ENCODE measurements at places on chromosomes 6 and 20.

GRCh38 chr6:104409913-104410312 is 449.8 kb downstream of the HACE1 start:
- no peak for DNase-seq

GRCh38 chr6:27867051-27867944 is 44.9 kb downstream of the OR2B2 start:
- peak; percentile 91 for DNase-seq

- no peak for DNase-seq
Observed at GRCh38 chr20:39259010-39259803, 297.1 kb downstream of the DHX35 start.

DNA sequence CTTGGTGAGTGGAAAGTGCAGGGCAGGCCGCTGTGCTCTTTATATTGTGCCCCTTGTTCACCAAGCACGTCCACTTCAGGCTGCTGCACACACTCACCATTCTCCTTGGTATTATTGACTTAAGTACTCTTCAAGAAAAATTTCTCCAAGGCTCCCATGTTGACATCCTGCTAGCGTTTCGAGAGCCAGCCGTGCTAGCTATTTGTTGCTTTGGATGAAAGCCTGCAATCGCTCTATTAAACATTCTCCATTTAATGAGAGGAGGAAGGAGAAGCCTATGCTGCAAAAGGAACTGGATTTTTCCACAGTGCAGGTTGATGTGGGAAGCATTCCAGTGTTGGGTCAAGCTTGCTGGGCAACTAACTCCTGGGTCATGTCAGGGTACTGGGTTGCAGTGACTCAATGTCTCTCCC is 113.5 kb downstream of the CD83 start:
- DNase-seq: no peak

DNA sequence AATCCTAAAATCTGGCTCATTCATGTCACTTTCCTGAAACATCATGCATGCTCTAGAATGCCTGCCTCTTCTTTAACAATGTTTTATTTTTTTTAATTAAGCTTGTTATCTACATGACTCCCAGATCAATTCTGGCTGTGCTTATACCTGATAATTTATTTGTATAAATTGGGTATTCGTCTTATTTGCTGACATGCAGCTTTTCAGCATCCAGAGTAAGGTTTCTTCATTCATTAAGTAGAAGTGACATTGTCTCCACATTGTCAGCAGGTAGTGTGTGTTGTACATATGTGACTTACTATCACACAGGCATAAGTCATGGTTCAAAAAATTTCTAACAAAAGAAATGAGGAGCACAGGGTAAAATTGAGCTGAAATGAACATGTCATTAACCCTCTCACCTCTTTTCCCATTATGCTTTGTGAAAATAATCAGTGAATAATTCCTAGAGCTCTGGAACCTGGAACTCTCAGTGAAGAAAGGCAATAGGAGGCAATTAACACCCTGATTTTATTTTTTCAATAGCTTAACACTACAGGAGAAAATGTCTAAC is 157.4 kb downstream of the OPRM1 start:
- DNase-seq: no peak

- DNase-seq: no peak
Observed at GRCh38 chr6:16224409-16224808, 14.0 kb upstream of the GMPR start.

DNA sequence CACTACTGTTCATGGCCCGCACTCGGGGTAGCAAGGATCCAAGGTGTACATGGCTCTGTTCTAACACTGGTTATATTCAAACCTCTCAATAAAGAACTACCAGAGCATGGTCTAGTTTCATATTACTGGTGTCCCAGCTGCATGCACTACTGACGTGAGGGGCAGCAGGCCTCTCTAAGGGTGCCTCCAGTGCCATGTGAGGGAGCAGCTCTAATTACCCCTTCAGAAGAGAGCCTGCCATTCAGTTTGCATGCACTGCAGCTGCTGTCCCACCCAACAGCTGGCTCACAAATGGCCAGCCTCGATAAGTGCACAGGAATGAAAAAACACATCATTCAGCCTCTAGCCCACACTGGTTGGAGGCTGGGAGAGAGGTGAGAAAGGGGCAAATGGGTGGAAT is 85.2 kb downstream of the SMLR1 start:
- DNase-seq: no peak
